Stimulated activated CD8-positive, alpha-beta memory T cell treated with anti-CD3 and anti-CD28 coated beads, Interleukin-12 subunit alpha, Interleukin-12 subunit beta, amount 100 ng/mL, for 4 hours (primary cell): ENCODE measurements at places on chromosomes 4 and X.

GRCh38 chrX:16258882-16259281 is 91.6 kb downstream of the MAGEB17 start:
- DNase-seq, result no peak

- DNase-seq, result no peak
Observed at GRCh38 chr4:2321279-2322196, 59.6 kb upstream of the MXD4 start.

DNA sequence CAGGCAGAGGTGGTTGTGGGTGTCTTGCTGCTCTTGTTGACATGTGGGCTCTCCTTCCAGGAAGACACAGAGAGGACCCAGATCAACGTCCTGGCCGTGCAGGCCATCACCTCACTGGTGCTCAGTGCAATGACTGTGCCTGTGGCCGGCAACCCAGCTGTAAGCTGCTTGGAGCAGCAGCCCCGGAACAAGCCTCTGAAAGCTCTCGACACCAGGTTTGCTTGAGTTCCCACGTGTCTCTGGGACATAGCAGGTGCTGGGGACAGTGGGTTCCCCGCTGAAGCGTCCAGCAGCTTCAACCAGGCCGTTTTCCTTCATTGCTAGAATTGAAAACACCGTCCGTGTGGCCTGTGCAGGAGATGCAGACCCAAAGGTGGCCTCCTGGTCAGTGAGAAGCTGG is 25.6 kb upstream of the MSANTD1 start:
- no peak for DNase-seq

- DNase-seq, result no peak
Observed at GRCh38 chr4:184807256-184807655, 18.5 kb downstream of the ACSL1 start.

DNA sequence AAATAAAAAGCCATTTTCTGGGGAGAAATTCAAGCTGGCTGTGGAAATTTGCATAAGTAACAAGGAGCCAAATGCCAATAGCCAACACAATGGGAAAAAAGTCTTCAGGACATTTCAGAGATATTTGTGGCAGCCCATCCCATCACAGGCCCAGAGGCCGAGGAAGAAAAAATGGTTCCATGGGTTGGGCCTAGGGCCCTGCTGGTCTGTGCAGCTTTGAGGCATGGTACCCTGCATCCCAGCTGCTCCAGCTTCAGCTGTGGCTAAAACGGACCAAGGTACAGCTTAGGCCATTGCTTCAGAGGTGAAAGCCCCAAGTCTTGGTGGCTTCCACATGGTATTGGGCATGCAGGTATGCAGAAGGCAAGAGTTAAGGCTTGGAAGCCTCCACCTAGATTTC is 14.2 kb upstream of the IL9R start:
- no peak for DNase-seq

GRCh38 chr4:48939785-48940184 is 33.2 kb upstream of the OCIAD2 start:
- DNase-seq, result no peak

DNA sequence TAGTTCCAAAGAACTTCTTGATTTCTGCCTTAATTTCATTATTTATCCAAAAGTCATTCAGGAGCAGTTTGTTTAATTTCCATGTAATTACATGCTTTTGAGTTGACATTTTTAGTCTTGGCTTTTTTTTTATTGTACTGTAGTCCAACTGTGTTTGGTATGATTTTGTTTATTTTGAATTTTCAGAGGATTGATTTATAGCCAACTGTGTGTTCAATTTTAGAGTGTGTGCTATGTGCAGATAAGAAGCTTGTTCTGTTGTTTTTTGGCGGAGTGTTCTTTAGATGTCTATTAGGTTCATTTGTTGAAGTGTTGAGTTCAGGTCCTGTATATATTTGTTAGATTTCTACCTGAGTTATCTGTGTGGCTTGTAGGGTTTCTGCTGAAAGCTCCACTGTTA is 533.6 kb downstream of the TRAM1L1 start:
- no peak for DNase-seq

DNA sequence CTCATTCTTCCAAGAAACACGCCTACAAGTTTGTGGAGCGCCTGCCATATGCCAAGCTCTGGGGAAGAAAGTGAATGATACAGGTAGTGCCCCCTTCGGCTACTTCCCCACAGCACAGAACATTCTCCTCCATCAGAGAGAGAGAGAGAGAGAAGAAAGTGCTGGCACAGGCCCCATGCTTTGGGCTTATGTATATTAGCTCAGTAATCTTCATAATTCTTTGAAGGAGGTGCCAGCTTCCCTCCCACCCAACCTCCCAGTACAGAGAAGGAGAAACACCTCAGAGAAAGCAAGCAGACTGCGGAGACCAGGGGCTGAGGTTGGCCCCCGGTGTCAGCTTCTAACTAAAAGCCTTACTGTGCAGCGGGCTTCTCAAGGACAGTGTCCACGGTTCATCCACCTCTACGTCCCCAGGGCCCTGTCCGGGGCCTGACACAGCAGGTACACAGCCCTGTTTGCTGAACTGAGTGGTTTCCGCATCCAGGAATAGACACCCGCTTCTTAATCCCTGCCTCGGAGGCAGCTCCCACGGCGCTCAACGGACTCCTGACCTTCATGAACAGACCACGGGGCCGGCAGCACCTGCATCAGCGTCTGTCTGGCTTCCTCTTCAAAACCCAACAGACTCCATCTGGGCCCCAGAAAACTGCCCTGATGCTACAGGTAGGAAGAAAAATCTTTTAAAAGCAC is 50.2 kb downstream of the JAKMIP1 start:
- no peak for DNase-seq

- no peak for DNase-seq
Observed at GRCh38 chr4:122150931-122151330, 1.2 kb upstream of the BLTP1 start.

- DNase-seq, result no peak
Observed at GRCh38 chr4:2339458-2340271, 77.8 kb upstream of the MXD4 start.

- DNase-seq, result no peak
Observed at GRCh38 chrX:112081781-112082652, 559 bp downstream of the TRPC5 start.

DNA sequence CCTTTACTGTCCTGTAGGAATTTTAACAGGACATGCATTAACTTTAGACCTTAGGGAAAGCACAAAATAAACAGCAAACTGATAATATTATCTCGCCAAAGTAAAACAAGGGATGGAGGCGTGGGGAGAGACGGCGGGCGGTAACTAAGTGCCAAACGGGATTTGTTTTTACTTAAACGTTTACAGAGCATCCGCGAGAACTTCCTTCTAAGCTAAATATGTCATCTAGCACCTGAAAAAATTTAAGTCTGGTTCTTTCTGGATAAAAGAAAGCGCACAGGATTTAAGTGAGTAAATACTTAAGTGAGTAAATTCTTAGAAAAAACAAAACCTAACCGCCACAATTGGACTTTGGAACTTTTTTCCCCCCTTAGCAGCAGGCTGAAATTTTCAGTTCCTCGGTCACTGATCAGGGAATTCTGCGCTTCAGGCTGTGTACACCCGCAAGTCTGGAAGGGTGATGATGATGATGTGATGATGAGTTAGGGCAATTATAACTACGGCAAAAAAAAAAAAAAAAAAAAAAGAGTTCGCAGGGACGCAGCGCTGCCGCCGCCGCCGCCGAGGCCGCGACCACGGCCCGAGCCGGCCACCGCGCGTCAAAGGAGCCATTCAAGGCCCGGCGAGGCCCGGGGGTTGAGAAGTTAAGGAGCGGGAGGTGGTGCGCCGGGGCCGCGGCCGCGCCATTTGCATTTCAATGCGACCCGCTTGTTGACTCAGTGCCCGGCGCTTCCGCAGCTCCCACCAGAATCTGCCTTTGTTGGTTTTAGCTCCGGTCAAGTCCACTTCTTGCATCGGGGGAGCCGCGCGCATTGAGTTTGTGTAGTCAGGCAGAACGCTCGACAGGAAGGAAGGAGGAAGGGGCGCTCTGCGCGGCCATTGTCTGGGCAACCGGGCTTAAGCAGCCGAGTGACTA is 108.8 kb downstream of the SPRY1 start:
- no peak for DNase-seq

- no peak for DNase-seq
Observed at GRCh38 chrX:143437439-143437838, 79.8 kb downstream of the SPANXN3 start.

DNA sequence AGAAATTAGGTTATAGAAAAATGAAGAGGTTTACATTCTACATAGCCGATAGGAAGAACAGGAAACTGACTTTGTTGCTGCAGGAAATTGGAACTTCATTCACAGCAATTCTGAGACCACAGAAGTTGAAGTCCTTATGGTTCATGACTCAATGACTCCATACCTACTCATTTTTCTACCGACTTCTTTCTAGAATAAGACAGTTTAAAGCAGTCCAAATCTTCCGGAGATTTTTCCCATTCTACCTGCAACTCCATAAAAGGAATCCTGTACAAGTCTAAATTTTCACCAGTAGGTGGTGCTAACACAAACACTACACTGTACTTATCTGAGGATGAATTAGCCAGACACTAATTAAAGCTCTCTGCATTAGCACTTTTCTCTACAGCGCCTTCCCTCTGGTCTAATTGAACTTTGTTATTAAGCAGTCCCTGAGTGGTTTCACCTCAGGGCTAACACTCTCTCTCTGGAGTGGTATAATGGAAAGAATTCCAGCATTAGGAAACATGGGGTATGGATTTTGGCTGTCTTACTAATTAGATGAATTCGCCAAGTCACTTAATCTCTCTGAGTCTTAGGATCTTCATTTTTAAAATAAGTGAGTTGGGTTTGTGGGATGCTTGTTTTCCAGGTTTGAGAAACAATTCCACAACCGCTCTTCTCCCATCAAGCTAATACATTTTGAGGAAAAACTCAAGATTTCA is 167.9 kb downstream of the SMIM20 start:
- DNase-seq, result no peak

DNA sequence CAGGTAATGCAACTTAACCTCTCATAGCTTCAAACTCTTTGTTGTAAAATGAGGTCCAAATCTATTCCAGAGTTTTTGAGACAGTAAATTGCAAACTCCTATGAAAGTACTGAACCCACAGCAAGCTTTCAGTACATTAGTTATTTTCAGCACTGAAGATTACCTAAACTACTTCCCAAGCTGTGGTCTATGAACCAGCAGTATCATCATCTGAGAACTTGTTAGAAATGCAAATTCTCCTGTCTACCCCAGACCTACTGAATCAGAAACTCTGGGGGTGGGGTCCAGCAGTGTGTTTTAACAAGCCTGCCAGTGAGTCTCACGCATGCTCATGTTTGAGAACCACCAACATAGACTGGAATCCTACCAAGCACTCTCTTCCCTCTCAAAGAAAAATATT is 5.7 kb upstream of the CASP6 start:
- DNase-seq, result no peak

DNA sequence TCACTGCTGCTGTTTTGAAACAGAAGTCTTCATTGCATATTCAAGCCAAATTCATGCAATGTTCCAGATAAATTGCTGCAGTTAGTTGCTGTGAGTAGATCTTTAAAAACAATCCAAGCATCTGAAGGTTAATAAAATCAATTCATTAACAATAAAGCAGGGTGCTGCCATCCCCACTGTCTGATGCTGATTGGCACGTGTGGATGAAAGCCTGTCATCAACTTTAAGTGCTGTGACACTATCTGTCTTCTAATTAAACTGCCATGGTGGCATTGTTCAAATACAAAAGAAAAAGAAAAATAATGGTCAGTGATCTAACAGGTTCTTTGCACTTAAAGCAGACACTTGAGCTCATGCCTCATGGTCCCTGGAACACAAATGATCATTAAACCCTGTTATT is 63.0 kb upstream of the MND1 start:
- DNase-seq, result no peak

DNA sequence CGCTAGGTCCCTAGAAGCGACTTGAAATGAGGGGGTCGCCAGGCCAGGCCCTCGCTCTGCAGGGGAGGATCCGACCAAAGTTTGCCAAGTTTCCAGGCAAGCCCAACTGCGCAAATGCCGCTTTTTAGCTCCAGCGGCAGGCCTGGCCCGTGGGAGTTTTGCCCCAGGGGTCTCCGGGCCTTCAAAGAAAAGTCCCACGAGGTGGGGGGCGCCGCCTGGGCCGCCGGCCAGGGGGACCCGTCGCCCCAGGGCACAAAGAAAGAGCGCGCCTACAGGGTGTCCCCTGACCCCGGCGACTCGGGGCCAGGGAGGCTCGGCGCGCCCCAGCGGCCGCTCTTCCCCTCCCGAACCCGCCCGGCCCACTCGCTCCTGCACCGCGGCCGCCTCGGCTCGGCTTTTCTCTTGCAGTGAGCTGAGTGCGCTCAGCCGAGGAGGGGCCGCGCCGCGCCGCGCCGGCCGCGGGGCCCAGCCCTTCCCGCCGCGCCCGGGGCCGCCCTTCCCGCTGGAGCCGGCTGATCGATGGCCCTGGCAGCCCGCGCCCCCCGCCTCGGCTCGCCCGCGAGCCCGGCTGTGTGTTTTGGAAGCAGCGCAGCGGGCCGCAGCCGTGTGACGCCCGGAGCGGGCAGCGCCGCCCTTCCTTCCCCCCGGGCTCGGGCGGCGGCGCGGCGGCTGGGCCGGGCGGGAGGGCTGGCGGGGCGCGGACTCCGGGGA is 754 bp upstream of the KLF3 start:
- DNase-seq, result no peak

DNA sequence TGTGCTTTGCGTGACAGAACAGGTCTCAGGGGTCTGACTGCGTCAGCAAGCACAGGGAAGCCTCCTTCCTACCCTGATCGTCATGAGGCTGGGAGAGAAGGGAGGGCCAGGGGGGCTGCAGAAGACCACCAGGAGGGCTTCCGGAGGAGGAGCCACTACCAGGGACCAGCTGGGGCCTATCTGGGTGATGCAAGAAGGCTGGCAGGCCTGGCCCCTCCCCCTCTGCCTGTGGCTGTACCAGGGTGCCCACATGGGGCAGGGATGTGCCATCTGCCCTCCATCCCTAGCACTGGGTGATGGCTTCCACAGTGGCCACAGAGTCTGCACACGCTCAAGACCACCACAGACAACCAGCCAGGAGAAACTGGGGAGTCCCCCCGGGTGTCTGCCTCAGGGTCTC is 116.4 kb upstream of the NKX1-1 start:
- DNase-seq, result no peak

GRCh38 chrX:95721011-95721410 is 963.6 kb upstream of the DIAPH2 start:
- no peak for DNase-seq

- DNase-seq, result no peak
Observed at GRCh38 chrX:72393836-72394517, 88.3 kb upstream of the CITED1 start.

DNA sequence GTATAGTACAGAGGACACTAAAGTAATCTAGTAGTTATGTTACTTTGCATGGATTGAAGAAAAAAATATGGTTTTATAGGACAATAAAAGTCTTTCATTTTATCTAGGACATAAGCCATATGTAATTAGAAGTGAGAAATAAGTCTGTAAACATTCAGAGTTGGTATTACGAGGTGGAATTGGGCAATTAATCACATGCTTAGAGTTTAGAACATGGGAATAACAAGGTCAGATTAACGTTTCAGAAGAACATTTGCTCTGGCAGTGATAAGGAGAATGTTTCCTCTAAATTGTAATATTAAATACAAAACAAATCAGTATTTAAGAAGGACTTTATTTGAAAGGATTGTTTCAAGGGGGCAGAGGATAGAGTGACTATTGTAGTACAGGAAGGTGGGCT is 15.6 kb upstream of the SULT1E1 start:
- no peak for DNase-seq

GRCh38 chr4:148814030-148814429 is 371.8 kb upstream of the NR3C2 start:
- DNase-seq, result no peak
